ENCODE measurements at places on chromosomes 13 and 19.

GRCh38 chr13:71493189-71493588 lies 373.8 kb downstream of the DACH1 start:
- DNase-seq: no peak

GRCh38 chr13:19567820-19568534 lies 6.6 kb upstream of the TPTE2 start:
- no peak for DNase-seq

DNA sequence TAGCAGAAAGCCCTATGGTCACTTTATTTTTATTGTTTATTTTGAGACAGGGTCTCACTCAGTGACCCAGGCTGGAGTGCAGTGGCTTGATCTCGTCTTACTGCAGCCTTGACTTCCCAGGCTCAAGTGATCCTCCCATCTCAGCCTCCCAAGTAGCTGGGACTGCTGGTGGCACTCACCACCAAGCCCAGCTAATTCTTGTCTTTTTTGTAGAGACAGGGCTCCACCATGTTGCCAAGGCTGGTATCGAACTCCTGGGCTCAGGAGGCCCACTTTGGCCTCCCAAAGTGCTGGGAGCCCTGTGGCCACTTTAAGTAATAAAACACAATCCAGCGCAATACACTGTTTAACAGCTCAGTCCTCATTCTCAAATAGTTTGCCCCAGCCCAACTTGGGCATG lies 69.3 kb downstream of the NUFIP1 start:
- no peak for DNase-seq

DNA sequence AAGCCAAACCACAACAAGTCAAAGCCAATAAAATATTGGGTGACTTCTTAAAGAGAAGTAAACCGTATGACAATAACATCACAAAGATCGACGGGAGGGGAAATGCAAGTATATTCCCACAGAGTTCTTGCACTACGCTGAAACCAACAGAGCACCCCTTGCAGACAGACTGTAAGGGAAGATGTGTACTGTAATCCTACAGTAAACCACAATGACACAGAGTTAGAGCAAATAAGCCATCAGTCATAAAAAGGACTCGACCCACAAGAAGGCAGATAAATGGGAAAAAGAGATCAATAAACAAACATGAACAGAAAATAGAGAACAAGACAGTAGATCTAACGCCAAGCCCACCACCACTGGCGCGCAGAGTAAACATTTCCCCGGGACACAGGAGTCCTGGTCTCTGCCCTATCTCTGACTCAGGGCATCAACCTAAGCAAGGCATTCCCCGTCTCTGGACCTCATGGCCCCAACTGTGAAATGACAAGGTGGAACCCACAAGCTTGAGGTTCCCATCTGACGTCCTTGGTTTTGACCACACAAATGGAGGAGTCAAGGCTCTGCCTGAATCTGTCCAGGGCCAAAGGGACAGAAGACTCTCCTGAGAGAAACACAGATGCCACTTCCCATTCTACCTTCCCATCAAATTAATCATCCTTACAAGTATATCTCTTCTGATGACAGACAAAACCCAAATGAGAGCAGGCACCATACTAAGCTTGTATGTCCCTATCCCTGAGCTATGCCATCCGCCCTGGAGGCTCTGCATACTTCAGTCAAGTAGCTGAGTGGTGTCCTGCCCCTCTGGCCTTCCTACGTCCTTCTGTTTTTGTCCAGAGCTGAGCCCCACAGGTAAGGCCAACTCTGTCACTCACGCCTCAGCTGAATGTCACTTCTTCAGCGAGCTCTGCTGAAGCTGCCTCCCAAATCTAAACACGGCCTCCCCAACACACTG lies 15.0 kb downstream of the SAFB2 start:
- DNase-seq: no peak

DNA sequence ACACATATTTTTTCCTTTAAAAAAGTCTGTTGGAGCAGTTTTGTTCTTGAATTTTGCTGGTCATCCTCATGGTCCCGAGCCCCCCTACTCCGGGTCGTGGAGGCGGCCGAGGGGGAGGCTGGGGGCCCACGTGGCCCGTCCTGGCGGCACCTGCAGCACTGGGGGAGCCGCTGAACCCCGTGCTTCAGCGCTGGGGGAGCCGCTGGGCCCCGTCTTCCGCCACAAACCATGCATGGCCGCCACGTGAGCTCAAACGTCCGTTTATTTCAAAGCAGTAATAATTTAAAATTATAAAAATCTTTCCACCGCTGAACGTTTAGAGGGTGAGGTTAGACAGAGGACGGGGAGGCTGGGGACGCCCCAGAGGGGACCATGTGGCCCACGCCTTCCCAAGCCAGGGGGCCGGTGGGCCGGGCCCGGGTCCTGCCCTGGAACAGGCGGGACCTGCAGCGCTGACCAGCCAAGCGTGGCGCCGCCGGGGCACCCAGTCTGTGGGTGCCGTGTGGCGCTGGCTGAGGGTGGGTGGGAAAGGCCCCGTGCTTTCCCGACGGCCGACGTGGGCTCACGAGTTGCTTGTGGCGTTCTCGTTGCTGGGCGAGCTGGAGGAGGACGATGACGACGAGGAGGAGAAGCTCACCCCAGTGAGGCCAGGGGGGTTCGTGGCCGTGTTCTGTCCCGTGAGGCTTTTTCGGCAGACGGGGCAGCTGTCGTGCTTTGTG lies 8.0 kb downstream of the FGF22 start:
- no peak for DNase-seq

DNA sequence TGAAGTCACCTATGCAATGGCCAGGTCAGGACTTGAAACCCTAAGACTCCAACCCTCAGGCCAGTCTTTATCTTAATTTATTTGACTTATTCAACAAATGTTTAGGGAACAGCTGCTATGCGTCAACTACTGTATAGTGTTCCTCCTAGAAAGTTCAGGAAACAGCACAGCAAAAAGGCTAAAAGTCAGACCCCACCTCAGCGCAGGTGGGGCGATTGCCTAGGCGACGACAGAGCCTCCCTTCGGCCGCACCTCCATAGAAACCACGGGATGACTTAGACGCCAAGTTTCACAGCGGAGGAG lies 502 bp downstream of the VRK3 start:
- no peak for DNase-seq
